ENCODE measurements at places on chromosomes 7 and 10.

DNA sequence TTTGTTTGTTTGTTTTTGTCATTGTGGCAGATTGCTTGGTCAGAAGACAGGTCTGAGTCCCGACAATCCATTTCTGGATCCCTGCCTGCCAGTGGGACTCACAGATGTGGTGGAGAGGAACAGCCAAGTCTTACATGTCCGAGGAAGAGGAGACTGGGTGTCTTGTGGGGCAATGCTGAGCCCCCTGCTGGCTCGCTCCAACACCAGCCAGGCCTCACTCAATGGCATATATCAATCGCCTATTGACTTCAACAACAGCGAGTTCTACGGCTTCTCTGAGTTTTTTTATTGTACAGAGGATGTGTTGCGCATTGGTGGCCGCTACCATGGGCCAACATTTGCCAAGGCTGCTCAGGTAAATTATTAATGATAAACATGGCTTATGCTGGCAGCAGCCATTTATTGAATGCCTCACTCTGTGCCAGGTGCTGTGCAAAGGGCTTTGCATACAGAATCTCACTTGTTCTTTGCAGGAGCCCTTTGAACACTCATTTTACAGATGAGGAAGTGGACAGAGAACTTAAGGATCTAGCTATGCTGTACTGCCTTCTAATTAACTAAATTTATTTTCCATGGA, 33.3 kb downstream of the COX15 start:
- peak; percentile 27 for DNase-seq

DNA sequence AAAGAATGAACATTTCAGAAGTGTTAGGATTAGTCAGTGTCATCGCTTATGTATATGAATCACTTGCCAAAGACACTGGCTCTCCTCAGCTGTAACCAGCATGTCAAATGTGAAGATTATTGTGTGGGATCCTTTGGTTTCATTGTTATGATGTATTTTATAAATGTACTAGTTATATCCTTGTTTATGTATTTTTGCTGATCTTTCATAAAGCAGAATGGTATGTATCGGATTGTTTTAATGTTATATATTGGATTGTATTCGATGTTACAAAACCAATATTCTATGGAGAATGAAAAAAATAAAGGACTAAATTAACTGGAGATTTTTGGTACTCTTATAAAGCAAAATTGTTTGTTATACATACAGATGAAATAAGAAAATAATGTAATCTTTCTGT, 49.2 kb downstream of the ACADSB start:
- DNase-seq = no peak

GRCh38 chr10:51986516-51986915, 287.1 kb upstream of the CSTF2T start:
- no peak for DNase-seq

DNA sequence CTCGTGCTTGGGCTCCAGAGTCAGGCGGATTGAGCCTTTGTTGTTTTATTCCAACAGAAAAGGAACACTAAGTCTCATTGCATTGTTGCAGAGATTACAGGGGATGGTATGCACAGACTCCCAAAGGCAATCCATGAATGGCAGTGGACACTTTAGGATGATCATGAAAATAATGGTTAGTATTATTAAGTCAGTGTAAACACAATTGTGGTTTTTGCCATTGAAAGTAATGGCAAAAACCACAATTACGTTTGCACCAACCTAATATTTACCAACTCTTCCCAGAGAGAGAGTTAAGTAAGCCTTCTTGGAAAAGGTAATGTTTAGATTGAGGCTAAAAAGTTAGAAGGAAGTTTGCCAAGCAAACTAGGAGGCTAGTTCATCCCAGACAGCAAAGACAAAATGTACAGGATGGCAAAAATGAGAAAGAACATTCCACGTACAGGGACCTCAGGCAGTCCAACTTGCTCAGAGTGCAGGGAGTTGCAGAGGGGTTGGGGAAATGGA, 72.9 kb upstream of the AMPH start:
- no peak for DNase-seq

GRCh38 chr10:31709476-31709875, 219.2 kb downstream of the ARHGAP12 start:
- no peak for DNase-seq
